ENCODE measurements at places on chromosomes 1 and 21.

DNA sequence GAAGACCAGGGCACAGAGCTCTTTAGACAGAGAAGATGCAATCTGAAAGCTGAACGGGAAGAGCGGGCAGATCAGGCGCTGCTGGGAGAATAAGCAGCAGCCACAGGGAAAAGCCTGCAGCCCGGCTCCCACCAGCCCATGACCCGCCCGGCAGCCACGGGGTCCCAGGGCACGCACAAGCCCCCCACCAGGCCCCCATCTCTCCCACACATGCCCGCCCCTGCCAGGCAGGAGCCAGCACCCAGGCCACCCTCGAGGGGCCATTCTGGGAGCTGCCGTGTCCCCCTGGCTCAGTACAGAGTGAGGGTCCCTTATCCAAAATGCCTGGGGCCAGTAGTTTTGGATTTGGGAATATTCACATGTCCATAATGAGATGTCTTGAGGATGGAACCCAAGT is 16.3 kb downstream of the SLC19A1 start:
- DNase-seq: no peak

GRCh38 chr1:82399093-82399492 is 598.4 kb downstream of the ADGRL2 start:
- no peak for DNase-seq

GRCh38 chr1:118021668-118022067 is 92.1 kb downstream of the WDR3 start:
- peak; percentile 36 for DNase-seq

- DNase-seq: peak; percentile 96
Observed at GRCh38 chr1:153963030-153963849, at the start of gene SLC39A1. Gene SLC39A1 (minus strand): TSS chr1:153963537. CDS start chr1:153962715, 822 bp downstream.

- no peak for DNase-seq
Observed at GRCh38 chr1:226411619-226412018, 3.7 kb upstream of the PARP1 start.

DNA sequence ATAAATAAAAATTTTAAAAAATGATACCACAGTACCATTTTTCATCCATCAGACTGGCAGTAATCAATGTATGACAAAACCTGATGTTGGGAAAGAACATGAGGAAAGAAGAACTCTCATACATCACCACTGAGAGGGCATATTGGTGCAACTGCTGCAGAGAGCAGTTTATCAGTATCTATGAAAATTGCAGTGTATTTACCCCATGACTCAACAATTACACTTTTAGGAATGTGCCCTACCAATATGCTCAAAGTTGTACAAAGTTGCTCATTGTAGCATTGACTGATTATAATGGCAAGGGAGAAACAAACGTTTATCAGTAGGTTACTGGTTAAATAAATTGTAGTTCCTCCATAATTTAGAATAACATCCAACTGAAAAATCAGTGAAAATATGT is 36.7 kb downstream of the CATSPERE start:
- no peak for DNase-seq

Measured in NB4 (cell line).